ENCODE measurements at places on chromosomes 7 and 10. TPM values are rescaled to one million over a fixed set of nuclear protein-coding genes. Genes with fewer than 3 reads are reported as not detected.

DNA sequence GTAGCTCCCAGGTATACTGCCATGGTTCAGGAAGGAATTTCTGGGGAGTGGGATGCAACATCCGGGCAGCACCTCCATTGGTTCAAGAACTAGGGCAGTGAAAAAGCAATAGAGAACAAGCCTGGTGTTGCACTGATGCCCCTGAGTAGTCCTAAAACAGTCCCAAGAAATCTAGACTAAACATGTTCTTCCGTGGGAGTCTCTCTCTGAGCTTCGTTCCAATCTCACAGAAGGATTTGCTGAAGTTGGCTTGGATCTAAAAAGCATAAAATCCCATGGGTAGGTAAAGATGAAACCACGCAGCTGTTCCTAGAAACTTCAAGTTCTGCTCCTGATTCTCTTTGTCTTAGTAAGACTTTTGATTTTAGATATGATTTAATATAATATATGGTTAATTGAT lies 154.5 kb downstream of the PLXDC2 start:
- DNase-seq = no peak
- H3K4me1 ChIP-seq = peaks cover 38% of the 10 kb centered on the region
- H3K27ac ChIP-seq = no peak overlapping the region
- H3K36me3 ChIP-seq = no peaks in the 10 kb centered on the region
- H3K4me3 ChIP-seq = no peak overlapping the region
- H3K27me3 ChIP-seq = peaks cover 1% of the 10 kb centered on the region

GRCh38 chr7:43302211-43302711 lies 189.8 kb downstream of the HECW1 start:
- H3K4me3 ChIP-seq = no peak overlapping the region
- DNase-seq = no peak
- peaks cover 6% of the 10 kb centered on the region for H3K4me1 ChIP-seq
- H3K36me3 ChIP-seq = no peaks in the 10 kb centered on the region
- no peaks in the 10 kb centered on the region for H3K27me3 ChIP-seq
- H3K27ac ChIP-seq = peak overlapping the region; percentile 33

GRCh38 chr7:96499532-96499931 lies 177.6 kb upstream of the SLC25A13 start:
- no peaks in the 10 kb centered on the region for H3K4me1 ChIP-seq
- no peak overlapping the region for H3K27ac ChIP-seq
- no peaks in the 10 kb centered on the region for H3K36me3 ChIP-seq
- no peak for DNase-seq

GRCh38 chr10:95254629-95255028 lies 36.2 kb downstream of the PDLIM1 start:
- H3K27me3 ChIP-seq = no peaks in the 10 kb centered on the region
- no peak overlapping the region for H3K4me3 ChIP-seq
- DNase-seq = no peak
- H3K27ac ChIP-seq = no peak overlapping the region
- H3K36me3 ChIP-seq = peaks cover 13% of the 10 kb centered on the region
- no peaks in the 10 kb centered on the region for H3K4me1 ChIP-seq

- no peak for DNase-seq
- H3K27me3 ChIP-seq = peaks cover 1% of the 10 kb centered on the region
- no peak overlapping the region for H3K4me3 ChIP-seq
- peaks cover 3% of the 10 kb centered on the region for H3K4me1 ChIP-seq
Measured at GRCh38 chr7:151426441-151426903, 13.5 kb downstream of the CRYGN start.

DNA sequence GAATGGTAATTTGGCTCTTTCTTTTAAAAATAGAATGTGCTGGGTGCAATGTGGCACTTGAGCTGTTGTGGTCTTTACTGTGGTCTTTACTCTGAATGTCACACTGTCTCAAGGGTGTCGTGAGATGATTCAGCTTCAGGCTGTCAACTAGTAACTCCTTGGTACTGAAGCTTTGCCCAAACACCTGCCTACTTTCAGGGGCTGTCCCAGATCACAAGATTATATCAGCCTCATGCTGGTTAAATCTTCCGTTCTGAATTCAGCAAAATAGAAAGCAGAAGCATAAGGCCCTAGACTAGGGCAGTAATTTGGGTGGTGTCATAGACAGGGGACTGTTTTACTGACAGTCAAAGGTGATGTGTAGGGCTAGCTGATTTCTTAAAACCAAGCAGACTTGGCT lies 110.9 kb downstream of the BAMBI start:
- H3K27ac ChIP-seq = no peak overlapping the region
- H3K4me3 ChIP-seq = no peak overlapping the region
- no peaks in the 10 kb centered on the region for H3K27me3 ChIP-seq
- H3K4me1 ChIP-seq = peaks cover 6% of the 10 kb centered on the region
- no peak for DNase-seq

- H3K4me1 ChIP-seq = no peaks in the 10 kb centered on the region
- no peak overlapping the region for H3K27ac ChIP-seq
- H3K27me3 ChIP-seq = peaks cover 2% of the 10 kb centered on the region
- no peak overlapping the region for H3K4me3 ChIP-seq
- no peaks in the 10 kb centered on the region for H3K36me3 ChIP-seq
- DNase-seq = no peak
Measured at GRCh38 chr10:123577921-123578461, 88.2 kb upstream of the GPR26 start.

DNA sequence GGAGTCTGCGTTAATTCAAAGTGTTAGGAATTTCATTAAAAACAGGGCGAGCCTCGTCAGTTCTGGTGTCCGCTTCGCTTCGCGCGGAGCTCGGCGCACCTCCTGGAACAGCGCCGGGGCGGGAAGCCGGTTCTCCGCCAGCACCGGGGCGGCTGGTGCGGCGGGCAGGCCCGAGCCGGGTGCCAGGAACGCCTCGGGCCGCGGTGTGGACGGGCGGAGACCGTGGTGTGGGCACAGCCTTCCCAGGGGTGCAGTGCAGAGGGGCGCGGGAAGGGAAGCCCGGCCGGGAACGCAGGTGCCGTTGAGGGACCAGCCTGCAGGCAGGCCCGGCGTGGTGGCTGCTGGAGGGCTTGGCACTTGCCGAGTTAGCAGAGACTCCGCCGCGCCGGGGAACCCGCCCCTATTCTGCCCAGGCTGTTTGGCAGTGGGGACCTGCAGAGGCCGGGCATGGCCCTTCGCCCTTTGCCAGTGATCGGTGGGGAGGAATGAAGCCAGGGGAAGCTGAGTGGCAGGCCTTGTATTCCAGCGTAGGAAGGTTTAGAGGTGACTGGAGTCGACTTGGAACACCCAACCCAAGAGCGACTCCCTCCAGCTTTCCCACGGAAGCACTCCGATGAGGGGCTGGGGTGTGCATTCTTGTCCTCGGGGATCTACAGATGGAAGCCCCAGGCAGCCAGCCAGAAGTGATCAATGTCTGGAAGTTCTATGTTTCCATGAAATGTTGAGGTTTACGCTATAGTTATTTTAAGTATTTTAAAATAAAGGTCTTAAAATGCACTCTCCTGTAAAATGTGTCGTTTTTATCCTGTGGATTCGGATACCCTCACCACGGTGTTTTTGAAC lies 945 bp upstream of the RHEB start:
- peaks cover 10% of the 10 kb centered on the region for H3K27me3 ChIP-seq
- peak overlapping the region; percentile 93 for H3K4me3 ChIP-seq
- H3K27ac ChIP-seq = peak overlapping the region; percentile 92
- H3K4me1 ChIP-seq = peaks cover 17% of the 10 kb centered on the region
- H3K36me3 ChIP-seq = no peaks in the 10 kb centered on the region

DNA sequence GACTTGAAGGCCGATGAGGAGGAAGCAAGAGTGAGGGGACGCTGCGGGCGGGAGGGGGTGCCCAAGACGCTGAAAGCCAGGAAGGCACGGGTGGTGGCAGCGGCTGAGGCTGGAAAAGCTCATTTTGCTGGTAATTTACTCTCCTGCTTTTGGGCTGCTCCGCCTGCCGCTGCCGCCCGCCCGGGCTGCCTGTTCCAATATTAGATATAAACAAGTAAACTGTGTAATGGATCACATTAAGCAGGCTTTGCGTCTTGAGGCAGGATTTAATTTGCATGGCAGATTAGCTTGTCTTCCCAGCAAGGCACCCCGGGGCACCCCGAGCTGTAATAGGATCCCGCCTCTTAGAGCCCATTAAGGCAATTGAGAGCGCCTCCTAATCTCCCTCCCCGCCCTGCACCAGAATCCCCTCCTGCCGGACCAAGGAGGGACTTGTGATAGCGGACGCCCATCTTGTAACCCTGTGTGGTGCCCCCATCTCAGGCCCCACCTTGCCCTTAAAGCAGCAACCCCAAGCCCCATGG lies 46.1 kb upstream of the SLF2 start:
- peak; percentile 49 for DNase-seq
- H3K27ac ChIP-seq = no peak overlapping the region
- peak overlapping the region; percentile 59 for H3K4me3 ChIP-seq
- peaks cover 25% of the 10 kb centered on the region for H3K27me3 ChIP-seq
- H3K4me1 ChIP-seq = peaks cover 12% of the 10 kb centered on the region
- H3K36me3 ChIP-seq = peaks cover 4% of the 10 kb centered on the region

GRCh38 chr7:72325561-72325960 lies 86.6 kb downstream of the CALN1 start:
- DNase-seq = no peak
- peaks cover 2% of the 10 kb centered on the region for H3K4me1 ChIP-seq
- H3K4me3 ChIP-seq = no peak overlapping the region
- no peaks in the 10 kb centered on the region for H3K36me3 ChIP-seq
- no peaks in the 10 kb centered on the region for H3K27me3 ChIP-seq
- H3K27ac ChIP-seq = no peak overlapping the region

- H3K4me3 ChIP-seq = no peak overlapping the region
- H3K36me3 ChIP-seq = no peaks in the 10 kb centered on the region
- no peaks in the 10 kb centered on the region for H3K27me3 ChIP-seq
- no peaks in the 10 kb centered on the region for H3K4me1 ChIP-seq
- H3K27ac ChIP-seq = no peak overlapping the region
Measured at GRCh38 chr7:52018680-52019054, 702.1 kb upstream of the COBL start.

GRCh38 chr7:151745706-151746105 lies 131.2 kb downstream of the PRKAG2 start:
- no peak for DNase-seq
- H3K36me3 ChIP-seq = no peaks in the 10 kb centered on the region
- H3K4me3 ChIP-seq = no peak overlapping the region
- H3K27ac ChIP-seq = no peak overlapping the region
- H3K4me1 ChIP-seq = no peaks in the 10 kb centered on the region

DNA sequence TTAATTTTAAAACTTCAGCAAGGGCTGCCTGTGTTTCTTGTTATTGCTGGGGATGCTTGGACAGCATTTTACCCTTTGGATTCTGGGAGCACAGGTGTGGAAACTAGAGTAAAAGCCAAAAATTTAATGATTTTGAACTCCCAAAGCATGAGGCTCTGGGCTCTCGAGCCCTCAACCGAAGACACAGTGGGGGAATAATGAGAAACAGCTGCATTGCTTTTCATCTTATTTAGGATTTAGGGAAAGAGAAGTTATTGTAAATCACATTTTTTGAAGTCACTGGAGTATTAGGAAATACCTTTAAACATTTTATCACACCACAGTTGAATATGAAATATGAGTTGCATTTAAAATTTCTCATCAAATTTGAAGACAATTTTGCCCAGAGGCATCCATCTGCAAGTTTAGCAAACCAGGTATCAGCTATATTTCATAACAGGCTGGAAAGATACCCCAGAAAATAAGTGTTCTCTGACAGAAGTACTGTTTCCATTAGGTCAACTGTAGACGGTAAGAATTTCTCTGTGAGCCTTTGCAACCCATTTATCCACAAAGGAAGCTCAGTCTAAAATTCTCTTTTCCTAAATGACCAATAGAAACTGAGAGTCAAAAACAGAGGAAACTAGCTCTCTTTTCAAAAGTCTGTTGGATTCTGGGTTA lies 290.6 kb upstream of the PHYHIPL start:
- H3K4me3 ChIP-seq = no peak overlapping the region
- DNase-seq = no peak
- H3K27me3 ChIP-seq = peaks cover 2% of the 10 kb centered on the region
- no peak overlapping the region for H3K27ac ChIP-seq
- H3K36me3 ChIP-seq = peaks cover 8% of the 10 kb centered on the region
- no peaks in the 10 kb centered on the region for H3K4me1 ChIP-seq

GRCh38 chr7:70975754-70976153 lies 156.2 kb upstream of the GALNT17 start:
- DNase-seq = no peak
- no peak overlapping the region for H3K4me3 ChIP-seq
- no peak overlapping the region for H3K27ac ChIP-seq
- H3K36me3 ChIP-seq = peaks cover 8% of the 10 kb centered on the region

- H3K27me3 ChIP-seq = peaks cover 2% of the 10 kb centered on the region
- no peaks in the 10 kb centered on the region for H3K36me3 ChIP-seq
- no peak overlapping the region for H3K4me3 ChIP-seq
- H3K4me1 ChIP-seq = no peaks in the 10 kb centered on the region
- H3K27ac ChIP-seq = no peak overlapping the region
Measured at GRCh38 chr7:457814-458510, 61.7 kb downstream of the PDGFA start.

GRCh38 chr7:29647020-29647654 lies 83.5 kb downstream of the PRR15 start:
- H3K27me3 ChIP-seq = peaks cover 5% of the 10 kb centered on the region
- H3K4me3 ChIP-seq = no peak overlapping the region
- DNase-seq = no peak
- H3K4me1 ChIP-seq = no peaks in the 10 kb centered on the region

- H3K27ac ChIP-seq = peak overlapping the region; percentile 36
- H3K4me3 ChIP-seq = no peak overlapping the region
- DNase-seq = peak; percentile 54
Measured at GRCh38 chr10:129055986-129056385, 411.1 kb upstream of the MGMT start.

- H3K27me3 ChIP-seq = peaks cover 2% of the 10 kb centered on the region
- no peak overlapping the region for H3K4me3 ChIP-seq
- DNase-seq = no peak
- H3K4me1 ChIP-seq = no peaks in the 10 kb centered on the region
- H3K27ac ChIP-seq = no peak overlapping the region
- H3K36me3 ChIP-seq = no peaks in the 10 kb centered on the region
Measured at GRCh38 chr7:69217516-69218350, 380.5 kb upstream of the AUTS2 start.

DNA sequence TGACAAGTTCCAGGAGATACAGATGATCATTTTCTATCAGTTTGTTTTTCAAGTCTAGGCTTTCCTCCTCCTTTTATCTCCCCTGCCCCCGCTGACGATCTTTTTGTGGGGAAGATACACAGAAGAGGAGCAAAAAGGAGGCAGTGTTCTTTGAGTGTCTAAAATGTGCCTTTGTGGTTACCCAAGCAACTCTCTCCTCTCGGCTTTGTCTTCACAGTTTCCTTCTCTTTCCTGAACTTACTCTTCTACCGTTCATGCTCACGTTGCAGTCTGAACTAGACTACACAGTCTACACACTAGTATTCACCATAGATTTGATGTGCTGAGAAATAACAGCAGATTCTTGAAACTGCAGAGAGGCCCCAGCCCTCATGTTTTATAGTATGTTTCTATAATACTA lies 23.6 kb downstream of the CEP41 start:
- no peak overlapping the region for H3K27ac ChIP-seq
- no peak for DNase-seq
- H3K36me3 ChIP-seq = no peaks in the 10 kb centered on the region
- no peak overlapping the region for H3K4me3 ChIP-seq
- no peaks in the 10 kb centered on the region for H3K27me3 ChIP-seq

DNA sequence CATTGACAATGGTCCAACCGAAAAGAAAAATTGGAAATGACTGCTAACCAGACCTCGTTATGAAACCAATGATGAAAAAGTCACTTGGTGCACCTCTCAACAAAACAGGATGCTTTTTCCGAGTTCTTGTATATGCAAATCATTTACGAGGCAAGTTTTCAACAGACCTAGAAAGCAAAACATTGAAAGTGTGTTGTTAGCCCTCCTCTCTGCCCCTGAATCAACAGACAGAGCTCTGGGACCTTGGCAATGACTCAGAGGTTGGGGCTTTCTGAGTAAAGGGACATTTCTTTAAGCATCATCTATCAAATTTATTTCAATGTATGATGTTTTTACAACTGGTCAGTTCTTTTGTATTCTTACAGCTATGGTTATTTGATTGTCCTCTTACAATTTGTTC lies 16.3 kb upstream of the DKK1 start:
- no peaks in the 10 kb centered on the region for H3K4me1 ChIP-seq
- no peaks in the 10 kb centered on the region for H3K36me3 ChIP-seq

Gene MRLN
- not detected for total RNA-seq

Gene DENND11
- 9.5 TPM for total RNA-seq

Gene SH2D4B
- 0.12 TPM for total RNA-seq

Gene C10orf62
- not detected for total RNA-seq
